ENCODE measurements at places on chromosomes 1 and 21.
A peak's percentile ranks its signal among the peaks of the same experiment; 100 is the strongest.

- no peak for DNase-seq
These were observed 3.9 kb upstream of the P3R3URF start for GRCh38 chr1:46180082-46180616.

DNA sequence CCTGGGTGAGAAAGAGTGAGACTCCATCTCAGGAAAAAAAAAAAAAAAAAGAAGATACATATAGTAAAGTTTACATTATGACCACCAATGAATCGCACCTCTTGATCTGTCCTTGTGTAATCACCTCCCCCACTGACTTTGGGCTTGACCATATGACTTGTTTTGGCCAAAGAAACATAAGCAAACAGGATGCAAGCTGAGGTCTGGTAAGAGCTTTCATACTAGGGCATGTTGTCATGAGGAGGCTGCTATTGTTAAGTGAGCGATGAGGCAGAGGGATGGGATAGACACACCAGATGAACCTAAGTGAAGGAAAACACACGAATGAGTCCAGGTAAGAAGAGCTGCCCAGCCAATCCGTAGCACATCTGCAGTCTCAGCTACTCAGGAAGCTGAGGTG lies 10.7 kb downstream of the ENAH start:
- no peak for DNase-seq

DNA sequence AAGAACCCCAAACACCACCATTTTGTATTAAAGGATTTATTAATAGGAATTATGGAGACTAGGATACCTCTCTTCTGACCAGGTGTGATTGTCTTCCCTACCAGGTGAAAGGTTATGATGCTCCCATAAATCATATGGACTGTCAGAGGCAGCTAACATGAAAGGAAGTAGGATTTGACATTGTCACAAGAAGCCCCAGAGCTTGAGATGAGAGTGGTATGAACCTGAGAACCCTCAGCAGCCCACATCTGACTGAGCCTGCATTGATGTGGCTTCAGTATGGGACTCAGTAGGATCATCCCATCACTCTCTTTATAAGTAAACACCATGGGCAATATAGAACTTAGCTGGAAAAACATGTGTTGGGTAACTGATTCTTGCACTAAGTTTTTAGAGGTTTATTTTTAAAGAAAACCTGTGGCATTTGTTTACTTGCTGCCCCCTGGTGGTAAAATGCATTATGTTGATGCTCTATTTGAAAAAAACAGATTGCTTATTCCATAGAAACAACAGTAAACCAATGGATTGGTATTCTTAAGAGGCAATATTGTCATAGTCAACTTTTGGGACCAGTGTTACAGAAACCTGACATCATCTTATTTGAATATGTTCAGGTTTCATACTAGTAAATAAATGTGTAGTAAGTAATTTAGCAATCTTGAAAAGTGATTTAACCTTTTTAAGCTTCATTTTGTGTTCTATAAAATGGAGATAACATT lies 16.6 kb upstream of the CACYBP start:
- DNase-seq, result no peak

DNA sequence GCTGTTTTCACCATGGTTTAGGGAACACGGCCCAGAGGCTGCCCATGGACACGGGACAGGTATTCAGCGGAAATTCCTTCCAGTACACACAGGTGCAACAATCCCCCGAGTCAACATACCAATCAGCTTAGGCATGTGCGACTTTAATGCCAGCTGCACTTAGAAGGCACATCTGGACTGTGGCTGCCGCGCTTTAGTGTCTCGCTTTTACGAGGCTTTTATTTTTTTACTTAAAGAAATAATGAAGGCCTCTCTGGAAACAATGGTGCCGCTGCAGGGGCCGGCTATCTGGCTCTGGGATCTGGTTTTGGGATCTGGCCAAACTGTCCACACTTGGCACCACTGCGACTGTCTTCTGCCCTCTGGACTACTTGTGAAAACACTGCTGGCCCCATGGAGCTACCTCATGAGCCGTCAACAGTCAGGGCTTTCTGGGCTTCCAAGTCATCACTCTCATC lies 55.5 kb downstream of the SLC66A1 start:
- no peak for DNase-seq

DNA sequence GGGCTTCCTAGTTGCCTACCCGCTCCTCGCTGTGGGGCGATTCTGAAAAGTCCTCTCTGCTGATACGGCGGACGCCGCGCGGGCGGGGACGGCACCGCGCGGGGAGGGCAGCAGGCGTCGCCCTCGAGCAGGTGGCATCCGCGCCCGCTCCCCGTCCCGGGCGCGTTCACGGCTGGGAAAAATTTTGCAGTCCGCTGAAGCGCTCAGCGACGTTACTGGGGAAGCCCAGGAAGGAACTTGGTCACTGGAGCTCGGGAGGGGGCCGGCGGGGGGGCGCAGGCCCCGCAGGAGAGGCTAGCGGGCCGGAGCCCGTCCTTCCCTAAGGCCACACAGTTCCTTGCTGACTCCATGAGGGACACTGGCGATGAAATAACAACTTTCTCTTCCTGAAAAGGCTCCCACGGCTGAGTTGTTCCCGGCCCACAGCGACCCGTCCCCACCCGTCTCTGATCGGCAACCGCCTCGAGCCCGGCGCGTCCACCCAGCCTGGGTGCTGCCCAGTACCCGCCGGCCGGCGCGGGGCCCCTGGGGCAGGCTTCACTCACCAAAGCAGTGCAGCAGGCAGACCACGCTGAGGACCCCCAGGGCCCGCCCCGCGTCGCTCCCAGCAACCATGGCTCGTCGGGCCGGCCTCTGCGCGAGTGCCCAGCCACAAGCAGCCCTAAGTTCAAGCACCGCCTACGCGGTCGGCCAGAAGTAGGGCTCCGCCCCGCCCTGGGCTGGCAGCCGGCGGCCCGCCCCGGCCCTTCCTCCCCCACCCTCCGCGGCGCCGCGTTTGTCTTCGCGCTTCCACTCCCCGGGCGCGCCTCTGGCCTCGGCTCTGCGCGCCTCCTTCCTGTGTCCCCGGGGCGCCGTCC lies at the start of gene CD58:
TSS of gene CD58 (minus strand) at position 669 of the 857 bp plus-strand sequence. CDS start at position 615, 54 bp downstream.
- DNase-seq, result peak; percentile 78

DNA sequence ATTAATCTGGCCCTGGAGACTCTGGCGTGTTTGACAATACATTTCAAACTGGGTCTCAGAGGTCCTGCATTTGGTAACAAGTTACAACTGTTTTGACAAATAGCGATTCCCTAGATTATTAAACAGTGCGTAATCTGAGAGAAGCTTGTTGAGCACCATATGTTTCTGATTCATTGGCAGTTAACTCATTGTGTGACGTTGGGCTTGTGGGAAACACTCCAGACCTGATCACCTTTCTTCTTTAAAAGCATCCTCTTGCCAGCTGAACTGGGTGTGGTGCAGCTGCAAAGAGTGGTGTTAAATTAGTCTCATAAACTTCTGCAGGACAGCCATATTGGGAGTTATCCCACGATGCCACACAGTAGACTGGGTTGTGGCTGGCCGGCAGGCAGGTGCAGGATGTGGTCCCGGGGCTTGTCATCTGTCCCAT lies 82.7 kb downstream of the CDC7 start:
- DNase-seq, result no peak

DNA sequence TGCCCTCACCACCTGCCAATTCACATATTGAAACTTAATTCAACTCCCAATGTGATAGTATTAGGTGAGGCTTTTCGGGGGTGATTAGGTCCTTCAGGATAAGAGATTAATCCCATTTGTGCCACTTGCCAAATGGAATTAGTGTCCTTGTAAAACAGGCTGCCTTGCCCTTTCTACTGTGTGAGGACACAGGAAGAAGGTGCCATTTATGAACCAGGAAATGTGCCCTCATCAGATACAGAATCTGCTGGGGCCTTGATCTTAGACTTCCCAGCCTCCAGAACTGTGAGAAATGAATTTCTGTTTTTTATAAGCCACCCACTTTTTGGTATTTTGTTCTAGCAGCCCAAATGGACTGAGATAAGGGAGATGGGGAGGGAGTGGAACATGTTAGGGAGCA lies 39.1 kb upstream of the AGL start:
- DNase-seq, result no peak

GRCh38 chr1:47228644-47229030 lies 3.4 kb downstream of the TAL1 start:
- no peak for DNase-seq

DNA sequence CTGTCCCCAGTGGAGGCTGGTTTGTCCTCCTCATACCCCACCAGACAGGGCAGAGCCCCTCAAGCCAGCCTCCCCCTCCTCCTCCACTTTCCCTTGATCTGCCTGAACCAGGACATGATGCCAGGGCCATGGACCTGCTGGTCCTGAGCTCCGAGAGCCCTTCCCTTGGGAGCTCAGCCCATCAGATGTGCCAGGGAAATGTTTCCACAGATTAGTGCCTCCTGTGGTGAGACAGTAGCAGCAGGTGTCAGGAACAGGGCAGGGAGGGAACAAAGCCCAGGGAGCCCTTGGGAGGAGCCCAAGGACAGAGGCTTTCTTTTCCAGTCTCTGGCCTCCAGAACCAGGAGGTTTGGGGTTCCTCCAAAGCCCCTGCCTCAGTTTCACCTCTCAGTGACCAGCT lies 14.6 kb upstream of the SLC41A1 start:
- DNase-seq, result no peak

- DNase-seq, result no peak
These were observed 40.9 kb upstream of the IKBKE start for GRCh38 chr1:206429421-206429820.

GRCh38 chr1:209249785-209250440 lies 333.6 kb upstream of the CAMK1G start:
- no peak for DNase-seq

GRCh38 chr1:47771751-47772150 lies 225.4 kb downstream of the TRABD2B start:
- no peak for DNase-seq

DNA sequence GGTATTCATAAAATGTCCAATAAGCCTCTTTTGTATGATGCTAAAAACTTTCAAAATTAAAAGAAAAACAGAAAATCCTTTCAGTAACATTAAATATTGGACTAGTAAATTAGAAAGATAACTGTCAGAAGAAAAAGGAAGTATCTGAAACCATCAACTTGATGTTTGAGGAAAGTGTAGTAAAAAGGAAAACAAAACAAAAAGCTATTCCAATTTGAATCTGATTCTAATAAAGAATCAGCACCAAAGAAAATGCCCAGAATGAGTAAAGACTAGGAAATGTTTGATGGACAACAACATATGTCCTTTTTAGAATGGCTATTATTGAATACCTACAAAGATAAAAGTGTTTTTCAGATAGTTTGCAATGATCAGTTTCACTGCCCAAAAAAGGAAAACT lies 79.9 kb upstream of the RBM34 start:
- DNase-seq, result no peak

GRCh38 chr1:243354511-243355153 lies 98.8 kb downstream of the SDCCAG8 start:
- no peak for DNase-seq

DNA sequence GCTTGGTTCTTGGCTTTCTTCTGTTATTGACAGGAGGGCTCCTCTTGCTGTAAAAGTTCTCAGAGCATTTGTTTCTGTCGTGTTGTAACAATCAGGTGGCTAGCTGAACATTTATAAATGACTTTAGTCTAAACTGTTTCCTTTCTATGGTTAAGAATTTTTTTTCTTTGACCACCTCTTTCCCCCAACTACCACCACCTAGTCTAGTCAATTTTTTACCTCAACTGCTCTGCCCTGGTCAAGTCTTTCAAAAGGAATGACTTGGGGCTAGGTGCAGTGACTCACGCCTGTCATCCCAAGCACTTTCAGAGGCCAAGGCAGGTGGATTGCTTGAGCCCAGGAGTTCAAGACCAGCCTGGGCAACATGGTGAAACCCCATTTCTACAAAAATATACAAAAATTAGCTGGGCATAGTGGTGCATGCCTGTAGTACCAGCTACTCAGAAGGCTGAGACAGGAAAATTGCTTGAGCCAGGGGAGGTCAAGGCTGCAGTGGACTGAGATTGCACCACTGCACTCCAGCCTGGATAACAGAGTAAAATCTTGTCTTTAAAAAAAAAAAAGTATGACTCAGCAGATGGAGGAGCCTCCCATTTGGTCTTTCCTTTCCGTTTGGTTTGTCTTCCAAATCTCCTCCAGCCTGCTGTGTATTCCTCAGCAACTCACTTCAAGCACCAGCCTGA lies 40.7 kb downstream of the MAP3K21 start:
- DNase-seq, result no peak

DNA sequence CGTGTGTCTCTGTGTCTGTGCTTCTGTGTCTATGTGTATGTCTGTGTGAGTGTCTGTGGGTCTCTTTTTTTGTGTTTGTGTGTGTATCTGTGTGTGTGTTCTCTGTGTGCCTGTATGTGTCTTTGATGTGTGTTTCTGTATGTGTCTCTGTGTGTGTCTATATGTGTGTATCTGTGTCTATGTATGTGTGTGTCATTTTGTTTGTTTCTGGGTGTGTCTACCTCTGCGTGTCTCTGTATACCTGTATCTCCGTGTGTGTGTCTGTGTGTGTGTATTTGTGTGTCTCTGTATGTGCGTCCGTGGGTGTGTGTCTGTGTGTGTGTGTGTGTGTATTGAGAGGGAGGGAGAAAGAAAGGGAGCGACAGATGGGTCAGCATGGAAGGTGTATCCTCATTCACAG lies 106.3 kb upstream of the TRABD2B start:
- no peak for DNase-seq

- DNase-seq, result no peak
These were observed 26.3 kb downstream of the PER3 start for GRCh38 chr1:7810395-7810794.

DNA sequence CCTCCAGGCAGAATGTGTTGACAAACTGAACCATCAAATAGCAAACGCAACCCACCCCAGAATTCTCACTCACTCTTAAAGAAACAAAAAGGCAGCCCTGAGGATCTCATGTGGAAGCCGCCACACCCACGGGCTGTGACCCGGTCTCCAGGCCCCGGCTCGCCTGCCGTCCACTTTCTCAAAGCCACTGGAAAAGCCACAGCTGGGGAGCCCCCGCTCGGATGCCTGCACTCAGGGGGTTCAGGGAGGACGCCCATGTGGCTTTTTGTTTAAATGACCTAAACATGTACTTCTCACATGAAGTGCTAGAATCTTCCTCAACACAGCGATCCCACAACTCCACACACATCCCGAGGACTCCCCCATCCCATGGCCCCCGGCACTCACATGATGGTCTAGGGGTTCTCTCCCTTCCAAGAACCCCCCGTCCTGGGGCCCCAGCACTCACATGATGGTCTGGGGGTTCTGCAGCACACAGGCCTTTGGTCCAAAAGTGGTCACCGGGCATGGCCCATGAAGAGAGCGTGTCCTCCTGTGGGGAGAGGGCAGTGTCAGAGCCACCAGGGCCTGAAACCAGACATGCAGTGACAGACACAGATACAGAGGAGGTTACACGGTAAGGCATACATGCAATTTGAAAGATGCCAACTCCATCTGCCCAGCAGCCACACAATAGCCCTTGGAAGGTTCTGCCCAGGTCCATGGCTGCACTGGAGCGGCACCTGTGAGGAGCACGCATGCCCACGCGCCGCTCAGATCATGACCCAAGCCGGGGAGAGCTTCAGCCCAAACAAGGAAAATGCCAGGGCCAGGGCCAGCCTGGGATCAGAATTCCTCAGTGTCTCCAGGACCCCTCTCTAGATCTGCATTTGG lies 16.5 kb downstream of the NADK start:
- DNase-seq, result no peak
